ENCODE measurements at places on chromosomes 4 and X.

DNA sequence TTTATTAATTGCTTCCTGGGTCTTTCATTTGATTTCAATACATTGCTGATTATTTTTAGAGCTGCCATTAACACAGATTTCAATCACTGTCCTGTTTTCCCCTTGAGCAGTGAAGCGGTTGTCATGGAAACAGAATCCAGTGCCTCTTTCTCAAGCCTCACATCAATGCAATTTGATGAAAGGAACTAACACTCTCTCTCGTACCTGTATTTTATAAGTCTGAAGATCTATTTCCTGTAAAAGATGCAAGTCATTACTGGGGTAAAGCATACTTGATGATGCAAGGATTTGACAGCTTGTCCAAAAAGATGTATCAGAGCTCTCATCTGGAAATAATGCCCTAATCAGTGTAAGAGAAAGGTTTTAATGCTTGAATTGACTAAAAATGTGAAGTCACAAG is 17.9 kb upstream of the GASK1B start:
- no peak for DNase-seq

DNA sequence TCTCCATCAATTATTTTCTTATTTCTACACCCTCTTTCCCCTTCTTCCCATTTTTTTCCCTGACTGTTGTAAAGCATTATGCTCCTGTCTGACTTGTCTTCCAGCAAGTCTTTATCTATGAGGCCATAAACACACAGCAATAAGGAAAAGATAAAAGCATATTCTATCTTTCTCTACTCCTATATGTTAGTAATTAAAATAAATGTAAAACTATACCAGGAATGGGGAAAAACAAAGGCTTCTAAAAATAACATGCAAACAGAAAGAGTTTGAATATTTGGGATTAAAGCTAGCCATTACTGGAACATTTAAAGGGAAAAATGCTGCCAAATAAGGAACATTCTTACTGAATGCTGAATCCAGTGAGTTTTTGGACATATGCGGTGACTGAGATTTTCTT is 471.7 kb upstream of the HS3ST1 start:
- no peak for DNase-seq

- DNase-seq, result no peak
These were observed 83.6 kb downstream of the REPS2 start for GRCh38 chrX:17030092-17030491.

- no peak for DNase-seq
These were observed 198.6 kb downstream of the CEP135 start for GRCh38 chr4:56147371-56147770.

DNA sequence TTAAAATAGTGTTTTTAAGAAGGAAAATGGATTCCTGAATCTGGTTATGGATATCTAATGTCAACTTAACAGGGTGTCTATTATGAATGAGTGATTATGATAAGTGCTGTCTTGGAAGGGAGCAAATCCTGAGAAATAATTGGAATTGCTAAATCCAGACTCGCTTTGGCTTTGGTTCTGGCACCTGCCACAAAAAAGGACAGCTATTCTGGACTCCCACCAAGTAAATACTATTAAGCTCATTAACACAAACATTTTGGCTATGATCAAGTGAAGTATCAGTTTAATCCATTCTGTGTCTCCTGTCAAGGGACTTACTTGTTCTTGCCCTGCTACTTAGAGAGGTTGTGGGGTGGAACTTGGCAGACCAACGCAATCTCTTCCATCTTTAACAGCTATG is 403.7 kb downstream of the CENPC start:
- no peak for DNase-seq

GRCh38 chr4:8334786-8335460 is 65.4 kb downstream of the HTRA3 start:
- no peak for DNase-seq

DNA sequence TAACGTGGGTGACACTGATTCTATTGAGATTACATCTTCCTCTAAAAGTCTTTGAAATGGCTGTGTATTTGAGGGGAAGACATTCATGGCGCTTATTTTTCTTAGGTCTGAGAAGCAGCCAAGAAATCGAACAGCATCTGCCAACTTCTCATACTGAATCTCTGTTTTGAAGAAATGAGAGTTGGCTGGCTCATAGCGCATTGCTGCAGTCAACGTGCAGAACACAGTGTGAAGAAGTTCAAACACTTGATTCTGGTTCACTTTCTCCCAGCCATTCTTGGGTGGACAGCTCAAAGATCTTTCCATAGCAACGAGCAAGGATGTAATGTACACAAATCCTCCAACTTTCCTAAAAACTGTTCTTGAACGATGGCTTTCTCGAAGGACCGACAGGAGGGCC is 156.5 kb downstream of the WDFY3 start:
- DNase-seq, result no peak

DNA sequence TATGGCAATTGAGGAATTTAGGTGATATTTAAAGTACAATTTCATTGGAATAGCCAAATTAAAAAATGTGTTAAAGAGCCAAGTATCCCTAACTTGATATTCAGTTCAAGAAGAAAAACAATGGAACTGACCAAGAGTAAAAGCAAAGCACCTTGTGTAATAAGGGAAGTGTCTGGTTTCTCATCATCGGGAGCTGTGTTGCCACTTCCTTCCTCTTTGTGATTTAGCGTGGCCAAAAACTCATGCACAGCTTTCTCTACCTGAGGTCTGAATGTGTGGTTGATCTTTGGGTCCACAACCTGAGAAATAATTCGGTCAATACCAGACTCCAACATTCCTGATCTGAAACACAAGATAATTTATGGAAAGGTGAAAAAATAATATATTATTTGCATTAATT is 12.4 kb downstream of the BOD1L1 start:
- DNase-seq, result no peak

DNA sequence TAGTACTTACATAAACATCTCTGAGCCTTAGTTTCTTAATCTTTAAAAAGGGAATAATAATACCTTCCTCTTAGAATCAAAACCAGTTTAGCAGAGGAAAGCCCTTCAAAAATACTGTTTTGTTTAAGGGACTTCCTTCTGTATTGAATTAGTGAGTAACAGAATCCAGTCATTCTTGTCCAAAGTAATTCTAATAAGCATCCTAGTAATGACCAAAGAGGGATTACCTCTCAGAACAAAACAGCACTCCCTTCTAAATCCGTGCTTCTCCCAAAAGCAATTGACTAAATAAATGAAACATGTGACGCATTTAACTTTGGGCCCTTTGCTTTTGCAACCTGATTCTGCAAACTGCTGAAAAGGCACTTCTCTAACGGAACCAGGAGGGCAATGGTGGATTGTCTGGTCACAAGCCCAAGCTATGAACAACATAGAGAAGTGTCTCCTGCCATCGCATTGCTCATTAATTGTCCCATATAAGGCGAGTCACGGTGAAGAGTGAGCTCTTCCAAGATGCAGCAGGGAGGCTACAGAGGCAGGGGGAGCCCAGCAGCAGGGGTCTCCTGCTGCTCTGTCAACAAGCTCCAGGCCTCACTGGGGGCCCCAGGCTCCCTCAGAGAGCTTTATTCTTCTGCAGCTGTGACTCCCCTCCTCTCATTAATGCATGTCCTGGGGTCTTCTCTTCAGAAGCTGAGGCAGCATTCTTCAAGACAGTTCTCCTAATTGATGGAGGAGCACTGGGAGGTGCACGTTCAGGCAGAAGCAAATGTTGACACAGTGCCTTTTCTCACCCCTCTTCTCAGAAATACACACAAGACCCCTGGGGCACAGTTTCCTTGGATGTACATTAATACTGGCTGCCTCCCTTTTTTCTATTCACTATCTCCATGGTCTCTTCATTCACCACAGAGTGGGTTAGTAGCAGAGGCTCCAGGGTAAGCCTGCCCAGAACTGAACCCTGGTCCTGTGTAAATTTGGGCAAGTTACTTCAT is 419.6 kb upstream of the RASGEF1B start:
- DNase-seq, result no peak

GRCh38 chr4:137124278-137124932 is 407.9 kb downstream of the PCDH18 start:
- DNase-seq, result no peak
